CD4-positive, CD25-positive, alpha-beta regulatory T cell (primary cell): ENCODE measurements at places on chromosomes 3 and 15. TPM values are rescaled to one million over a fixed set of nuclear protein-coding genes. Genes with fewer than 3 reads are reported as not detected.

Gene TIMP4
- not detected for total RNA-seq

DNA sequence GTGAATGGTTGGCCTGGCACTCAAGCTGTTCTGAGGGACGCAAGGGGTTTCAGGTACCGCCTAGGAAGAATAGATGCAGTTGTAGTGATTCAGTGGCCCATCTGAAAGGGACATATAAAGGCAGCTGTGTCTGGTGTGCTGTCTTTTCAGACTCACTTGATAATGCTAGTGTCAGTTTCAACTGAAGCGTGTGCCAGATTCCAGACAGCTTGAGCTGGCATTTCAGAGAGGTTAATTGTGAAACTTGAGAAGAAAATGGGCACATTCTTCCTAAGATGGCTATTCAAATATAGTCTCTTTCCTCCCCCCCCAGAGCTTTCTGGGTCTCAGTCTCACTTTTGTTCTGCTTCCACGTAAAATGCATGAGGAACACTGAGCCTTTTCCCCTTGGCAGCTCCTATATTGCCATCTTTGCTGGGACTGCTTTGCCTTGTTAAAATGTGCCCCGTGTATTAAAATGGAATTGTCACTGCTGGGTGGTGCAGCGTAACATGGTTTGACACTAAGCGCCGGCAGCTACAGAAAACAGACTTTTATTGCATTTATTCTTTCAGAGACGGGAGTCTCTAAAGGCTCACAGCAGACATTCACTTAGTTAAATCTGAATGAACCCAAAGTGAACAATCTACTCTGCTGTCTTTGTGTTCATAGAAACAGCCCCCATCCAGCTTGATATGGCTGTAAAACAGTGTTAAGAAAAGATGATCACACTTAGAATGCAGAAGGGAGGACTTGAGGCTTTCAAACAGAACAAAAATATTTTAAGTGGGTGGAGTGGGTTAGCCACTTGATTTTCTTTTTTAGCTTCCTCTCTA lies 478.7 kb downstream of the RBMS3 start:
- H3K4me1 ChIP-seq: no peaks in the 10 kb centered on the region
- DNase-seq: no peak
- no peak overlapping the region for H3K4me3 ChIP-seq
- no peaks in the 10 kb centered on the region for H3K36me3 ChIP-seq
- no peaks in the 10 kb centered on the region for H3K27me3 ChIP-seq
- H3K27ac ChIP-seq: no peak overlapping the region

DNA sequence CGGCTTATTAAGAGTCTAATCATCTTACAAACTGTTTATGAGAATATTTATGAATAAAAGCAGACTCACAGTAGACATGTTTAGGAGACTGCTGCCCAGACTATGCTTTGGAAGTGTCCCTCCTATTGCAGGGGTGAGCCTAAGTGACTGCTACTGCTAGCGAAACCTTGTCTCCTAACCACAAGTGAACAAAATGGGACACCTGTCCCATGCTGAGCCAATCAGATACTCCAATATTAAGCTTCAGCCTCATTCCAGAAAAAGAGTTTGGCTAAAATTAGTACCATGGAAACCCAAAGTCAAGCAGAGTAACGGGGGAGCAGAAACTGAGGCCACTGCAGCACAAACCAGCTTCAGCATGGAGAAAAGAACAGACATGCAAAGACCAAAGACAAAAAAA lies 4.6 kb downstream of the DENND6A start:
- H3K27me3 ChIP-seq: no peaks in the 10 kb centered on the region
- H3K4me3 ChIP-seq: peak overlapping the region; percentile 0
- no peak for DNase-seq
- H3K36me3 ChIP-seq: peaks cover 4% of the 10 kb centered on the region
- H3K4me1 ChIP-seq: peaks cover 48% of the 10 kb centered on the region

Gene DVL3
- 36.2 TPM for total RNA-seq

GRCh38 chr3:112405845-112406244 lies 72.9 kb downstream of the CD200 start:
- H3K27ac ChIP-seq: no peak overlapping the region
- no peaks in the 10 kb centered on the region for H3K36me3 ChIP-seq
- no peaks in the 10 kb centered on the region for H3K4me1 ChIP-seq
- DNase-seq: no peak
- no peak overlapping the region for H3K4me3 ChIP-seq

- no peak for DNase-seq
- H3K27ac ChIP-seq: no peak overlapping the region
- no peaks in the 10 kb centered on the region for H3K4me1 ChIP-seq
- H3K36me3 ChIP-seq: no peaks in the 10 kb centered on the region
Measured at GRCh38 chr3:65734792-65735191, 303.9 kb downstream of the MAGI1 start.

DNA sequence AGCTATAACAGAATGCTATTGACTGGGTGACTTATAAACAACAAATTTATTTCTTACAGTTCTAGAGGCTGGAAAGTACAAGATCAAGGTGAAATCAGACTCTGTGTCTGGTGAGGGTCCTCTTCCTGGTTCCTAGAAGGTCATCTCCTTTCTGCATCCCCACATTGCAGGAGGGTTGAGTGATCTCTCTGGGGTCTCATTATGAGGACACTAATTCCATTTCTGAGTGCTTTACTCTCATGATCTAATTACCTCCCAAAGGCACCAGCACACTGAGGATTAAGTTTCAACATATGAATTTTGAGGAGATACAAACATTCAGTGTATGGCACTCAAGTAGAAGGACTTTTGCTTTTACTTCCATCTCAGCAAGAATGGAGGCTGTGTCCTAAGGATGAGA lies 534.1 kb upstream of the KCNMB2 start:
- H3K4me1 ChIP-seq: peaks cover 33% of the 10 kb centered on the region
- no peaks in the 10 kb centered on the region for H3K36me3 ChIP-seq
- H3K27me3 ChIP-seq: no peaks in the 10 kb centered on the region
- no peak for DNase-seq
- H3K4me3 ChIP-seq: peak overlapping the region; percentile 58

DNA sequence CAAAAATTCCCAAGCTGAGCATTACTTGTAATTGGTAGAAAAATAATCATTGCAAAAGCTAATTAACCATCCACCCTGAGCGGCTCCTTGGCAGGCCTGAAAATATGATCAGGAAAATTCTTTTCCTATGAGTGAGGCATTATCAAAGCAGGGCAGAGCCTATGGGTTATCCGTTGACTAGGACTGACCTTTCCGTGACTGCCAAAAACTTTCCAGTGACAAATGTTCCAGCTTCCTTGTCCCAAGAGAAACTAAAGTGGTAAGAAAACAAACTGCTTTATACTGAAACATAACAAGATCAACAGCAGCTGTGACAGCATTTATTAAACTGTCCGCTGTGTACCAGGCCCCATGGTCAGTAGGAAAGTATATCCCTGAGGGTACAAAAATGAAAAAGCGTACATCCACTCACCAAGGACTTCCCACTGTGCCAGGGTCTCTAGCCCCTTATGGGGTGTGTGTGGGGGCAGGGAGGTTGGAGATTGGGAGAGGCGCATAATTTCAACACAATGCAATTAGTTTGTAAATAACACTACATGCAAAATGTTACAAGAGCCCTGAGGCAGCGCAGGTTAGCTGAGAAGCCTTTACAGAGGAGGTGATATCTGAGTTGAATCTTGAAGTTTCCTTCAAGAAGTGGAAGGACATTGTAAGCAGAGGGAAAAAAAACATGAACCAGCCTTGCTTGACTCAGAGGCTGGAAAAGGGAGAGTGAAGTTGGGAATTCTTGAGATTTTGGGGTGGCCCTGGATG lies 8.5 kb downstream of the LIPC start:
- H3K4me1 ChIP-seq: no peaks in the 10 kb centered on the region
- no peak for DNase-seq
- H3K27ac ChIP-seq: no peak overlapping the region
- H3K27me3 ChIP-seq: no peaks in the 10 kb centered on the region
- no peaks in the 10 kb centered on the region for H3K36me3 ChIP-seq
- no peak overlapping the region for H3K4me3 ChIP-seq

- H3K27ac ChIP-seq: no peak overlapping the region
- peaks cover 6% of the 10 kb centered on the region for H3K4me1 ChIP-seq
- H3K36me3 ChIP-seq: no peaks in the 10 kb centered on the region
- DNase-seq: no peak
- peaks cover 9% of the 10 kb centered on the region for H3K27me3 ChIP-seq
Measured at GRCh38 chr15:85171736-85172135, 190.1 kb downstream of the PDE8A start.

Gene P2RY12
- total RNA-seq: 1.9 TPM

Gene XYLB
- total RNA-seq: 5.6 TPM

Gene TRIM71
- total RNA-seq: 0.47 TPM

Gene ADGRG7
- total RNA-seq: not detected

- DNase-seq: no peak
- no peaks in the 10 kb centered on the region for H3K4me1 ChIP-seq
- H3K4me3 ChIP-seq: no peak overlapping the region
- no peak overlapping the region for H3K27ac ChIP-seq
Measured at GRCh38 chr3:31253782-31254181, 278.9 kb upstream of the STT3B start.

Gene MYD88
- total RNA-seq: 49.9 TPM

Gene PLAAT1
- total RNA-seq: not detected

GRCh38 chr3:31226346-31226745 lies 306.4 kb upstream of the STT3B start:
- peak overlapping the region; percentile 45 for H3K4me3 ChIP-seq
- H3K27ac ChIP-seq: peak overlapping the region; percentile 66
- peak; percentile 91 for DNase-seq
- H3K27me3 ChIP-seq: no peaks in the 10 kb centered on the region

- peak overlapping the region; percentile 95 for H3K4me3 ChIP-seq
- H3K27ac ChIP-seq: peak overlapping the region; percentile 83
- H3K27me3 ChIP-seq: no peaks in the 10 kb centered on the region
- H3K36me3 ChIP-seq: no peaks in the 10 kb centered on the region
- DNase-seq: peak; percentile 25
Measured at GRCh38 chr3:194487289-194488054, 670 bp upstream of the ATP13A3 start.

Gene MASP1
- not detected for total RNA-seq

GRCh38 chr3:147157631-147158030 lies 248.7 kb downstream of the ZIC4 start:
- no peak overlapping the region for H3K4me3 ChIP-seq
- H3K36me3 ChIP-seq: no peaks in the 10 kb centered on the region
- no peaks in the 10 kb centered on the region for H3K4me1 ChIP-seq

DNA sequence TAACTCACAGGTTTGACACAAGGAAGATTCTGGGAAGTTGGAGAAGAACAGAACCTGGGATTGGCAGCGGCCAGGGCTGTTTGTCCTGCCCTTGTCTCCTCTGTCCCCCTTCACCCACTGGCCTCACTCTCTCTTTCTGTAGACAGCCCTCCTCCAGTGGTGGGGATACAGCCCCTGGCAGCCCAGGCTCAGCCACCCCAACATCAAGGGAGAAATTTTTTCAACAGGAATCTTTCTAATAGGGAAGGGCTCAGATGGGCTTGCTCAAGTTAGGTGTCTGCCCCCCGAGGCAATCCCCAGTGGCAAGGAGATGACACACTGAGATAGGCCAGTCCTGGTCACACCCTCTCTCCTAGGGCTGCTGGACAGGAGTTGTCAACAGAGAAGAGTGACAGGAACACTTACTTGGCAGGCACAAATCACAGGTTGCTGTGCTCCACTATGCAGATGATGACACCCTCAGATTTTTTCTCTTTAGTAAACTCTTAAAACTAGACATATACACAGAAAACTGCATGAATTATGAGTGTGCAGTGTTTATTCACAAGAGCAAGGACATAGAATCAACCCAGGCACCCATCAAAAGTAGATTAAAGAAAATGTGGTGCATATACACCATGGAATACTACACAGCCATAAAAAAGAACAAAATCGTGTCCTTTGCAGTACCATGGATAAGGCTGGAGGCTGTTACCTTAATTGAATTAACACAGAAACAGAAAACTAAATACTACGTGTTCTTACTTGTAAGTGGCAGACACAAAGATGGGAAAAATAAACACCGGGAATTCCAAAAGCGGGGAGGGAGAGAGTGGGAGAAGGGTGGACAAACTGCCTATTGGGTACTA lies 36.3 kb downstream of the PLA2G4D start:
- peaks cover 12% of the 10 kb centered on the region for H3K4me1 ChIP-seq
- no peak for DNase-seq
- peaks cover 4% of the 10 kb centered on the region for H3K27me3 ChIP-seq
- H3K36me3 ChIP-seq: no peaks in the 10 kb centered on the region

GRCh38 chr3:111769110-111769991 lies 89.7 kb upstream of the PHLDB2 start:
- H3K4me1 ChIP-seq: no peaks in the 10 kb centered on the region
- H3K36me3 ChIP-seq: no peaks in the 10 kb centered on the region
- no peak overlapping the region for H3K4me3 ChIP-seq
- H3K27ac ChIP-seq: no peak overlapping the region
- no peaks in the 10 kb centered on the region for H3K27me3 ChIP-seq

Gene C3orf70
- not detected for total RNA-seq

- H3K4me3 ChIP-seq: no peak overlapping the region
- H3K4me1 ChIP-seq: no peaks in the 10 kb centered on the region
- H3K36me3 ChIP-seq: no peaks in the 10 kb centered on the region
- no peaks in the 10 kb centered on the region for H3K27me3 ChIP-seq
- H3K27ac ChIP-seq: no peak overlapping the region
Measured at GRCh38 chr3:134106580-134106979, 76.9 kb upstream of the SLCO2A1 start.

- peaks cover 15% of the 10 kb centered on the region for H3K4me1 ChIP-seq
- no peak overlapping the region for H3K27ac ChIP-seq
- no peaks in the 10 kb centered on the region for H3K36me3 ChIP-seq
Measured at GRCh38 chr15:29822684-29823459, 604 bp upstream of the TJP1 start.

Gene CLRN1
- total RNA-seq: not detected

DNA sequence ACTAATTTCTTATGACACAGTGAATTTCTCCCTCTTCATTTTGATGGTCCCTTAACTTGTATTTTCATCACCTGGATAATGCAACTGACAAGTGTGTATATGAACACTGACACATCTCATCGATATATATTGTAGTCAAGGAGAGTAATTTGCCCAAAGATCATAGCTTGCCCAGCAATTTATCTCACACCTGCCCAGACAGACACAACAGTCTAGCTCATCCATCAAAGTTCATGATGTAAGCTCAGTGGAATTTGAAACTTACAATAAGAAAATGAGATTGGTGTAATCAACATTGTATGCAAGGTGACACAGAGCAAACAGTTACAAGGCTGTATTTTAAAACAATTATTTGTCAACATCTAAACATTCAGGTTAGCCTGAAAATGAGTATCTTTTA lies 805.8 kb downstream of the NAALADL2 start:
- no peak overlapping the region for H3K4me3 ChIP-seq
- H3K4me1 ChIP-seq: no peaks in the 10 kb centered on the region
- no peaks in the 10 kb centered on the region for H3K36me3 ChIP-seq
- H3K27me3 ChIP-seq: no peaks in the 10 kb centered on the region

- H3K4me1 ChIP-seq: no peaks in the 10 kb centered on the region
- no peaks in the 10 kb centered on the region for H3K27me3 ChIP-seq
- H3K27ac ChIP-seq: no peak overlapping the region
- no peaks in the 10 kb centered on the region for H3K36me3 ChIP-seq
Measured at GRCh38 chr3:19104459-19104858, 43.9 kb upstream of the KCNH8 start.
